ENCODE measurements at places on chromosomes 7 and 10. TPM values are rescaled to one million over a fixed set of nuclear protein-coding genes. Genes with fewer than 3 reads are reported as not detected.

PTPRE gene
- total RNA-seq: 4.8 TPM

KCP gene
- 0.69 TPM for total RNA-seq

AGAP3 gene
- total RNA-seq: 31.9 TPM

CALML3 gene
- not detected for total RNA-seq

ACTR3C gene
- 0.13 TPM for total RNA-seq

C7orf33 gene
- not detected for total RNA-seq

NPC1L1 gene
- total RNA-seq: 0.07 TPM

CACNB2 gene
- total RNA-seq: 0.20 TPM

STEAP4 gene
- total RNA-seq: 5.9 TPM

CPN1 gene
- not detected for total RNA-seq

ADARB2 gene
- not detected for total RNA-seq

GPR85 gene
- total RNA-seq: 1.3 TPM
